ENCODE measurements at places on chromosomes 1 and 21.

- no peak for DNase-seq
Observed at GRCh38 chr1:171877701-171878100, 36.4 kb downstream of the DNM3 start.

DNA sequence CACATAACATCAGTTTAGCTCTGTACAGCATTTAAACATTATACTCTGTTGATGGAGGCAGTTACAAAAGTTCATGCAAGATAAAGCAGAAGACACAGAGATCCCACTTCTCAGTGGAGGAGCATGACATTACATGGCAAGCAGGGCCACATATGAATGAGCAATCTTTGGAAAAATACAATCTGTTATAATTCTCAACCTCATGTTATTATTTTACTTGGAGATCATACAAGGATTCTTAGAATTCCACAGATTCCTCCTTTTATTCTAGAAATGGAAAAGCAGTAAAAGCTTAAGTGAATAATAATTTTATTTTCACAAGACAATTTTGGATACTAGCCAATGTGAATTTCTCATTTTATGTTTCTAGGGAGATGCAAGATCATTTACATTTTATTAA, 66.6 kb downstream of the IFI44 start:
- no peak for DNase-seq

- no peak for DNase-seq
Observed at GRCh38 chr1:86498281-86498680, 29.6 kb downstream of the CLCA1 start.

DNA sequence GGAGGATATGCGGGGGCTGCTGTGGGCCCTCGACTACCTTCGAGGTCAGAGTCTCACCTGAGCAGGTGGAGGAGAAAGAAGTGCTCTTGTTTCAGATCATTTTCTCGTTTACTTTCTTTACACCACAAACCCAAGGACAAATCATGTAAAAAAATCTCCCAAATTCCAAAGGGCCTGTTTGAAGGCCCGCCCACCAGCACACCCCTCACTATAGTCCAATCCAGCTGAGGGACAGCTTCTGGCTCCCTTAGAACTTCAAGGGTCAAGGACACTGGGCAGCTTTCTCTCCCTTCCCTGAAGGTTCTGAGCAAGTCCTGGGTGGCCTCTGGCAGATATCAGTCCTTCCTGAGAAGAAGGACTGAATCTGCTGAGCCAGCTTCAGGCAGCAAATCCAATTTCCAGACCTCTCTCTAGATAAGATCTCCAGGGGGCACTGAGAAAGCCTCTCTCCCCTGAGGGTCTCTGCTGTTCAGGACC, 5.5 kb downstream of the STK40 start:
- no peak for DNase-seq

- no peak for DNase-seq
Observed at GRCh38 chr1:6313393-6314200, 52.7 kb upstream of the GPR153 start.

GRCh38 chr21:41830145-41830707, 48.9 kb downstream of the PRDM15 start:
- no peak for DNase-seq

- no peak for DNase-seq
Observed at GRCh38 chr1:205777994-205778393, 2.7 kb upstream of the RAB29 start.

DNA sequence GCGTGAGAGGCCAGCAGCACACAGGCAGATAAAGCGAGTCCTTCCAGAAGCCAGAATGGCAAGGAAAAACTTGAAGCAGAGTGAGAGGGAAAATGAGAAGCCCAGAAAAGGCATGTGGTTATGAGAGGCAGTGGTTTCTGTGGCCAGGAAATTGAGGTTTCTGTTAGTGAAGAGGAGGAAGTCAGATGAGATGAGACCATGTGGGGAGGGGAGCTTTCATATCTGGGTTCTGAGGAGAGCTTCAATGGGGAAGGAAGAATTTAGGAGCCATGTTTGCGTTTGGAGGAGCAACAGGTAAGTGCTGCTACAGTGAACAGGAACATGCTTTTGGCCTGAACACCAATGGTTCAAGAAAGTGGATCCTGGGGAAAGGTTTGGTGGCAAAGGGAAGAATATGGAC, 6.1 kb upstream of the CD1A start:
- peak; percentile 56 for DNase-seq

GRCh38 chr1:110056776-110057175, 13.7 kb downstream of the ALX3 start:
- DNase-seq: no peak

GRCh38 chr1:206445116-206445515, 25.2 kb upstream of the IKBKE start:
- DNase-seq: no peak

DNA sequence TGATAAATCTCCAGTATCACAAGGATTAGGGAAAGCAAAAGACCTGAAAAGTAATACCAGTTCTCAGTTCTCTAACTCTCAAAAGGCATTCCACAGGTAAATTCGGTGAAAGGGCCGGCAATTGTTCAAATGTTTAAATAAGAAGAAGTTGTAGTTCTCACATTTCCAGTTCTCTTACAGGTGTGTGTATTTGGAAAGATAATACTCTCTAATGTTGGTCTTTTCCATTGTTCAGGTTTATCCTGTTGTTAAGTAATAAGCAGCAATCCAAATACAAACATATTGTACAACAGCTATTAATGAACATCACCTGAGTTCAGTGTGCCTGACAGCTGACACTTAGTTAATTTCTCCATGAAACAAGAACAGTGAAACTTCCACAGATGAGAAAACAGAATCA, 13.2 kb upstream of the PRKAB2 start:
- no peak for DNase-seq

DNA sequence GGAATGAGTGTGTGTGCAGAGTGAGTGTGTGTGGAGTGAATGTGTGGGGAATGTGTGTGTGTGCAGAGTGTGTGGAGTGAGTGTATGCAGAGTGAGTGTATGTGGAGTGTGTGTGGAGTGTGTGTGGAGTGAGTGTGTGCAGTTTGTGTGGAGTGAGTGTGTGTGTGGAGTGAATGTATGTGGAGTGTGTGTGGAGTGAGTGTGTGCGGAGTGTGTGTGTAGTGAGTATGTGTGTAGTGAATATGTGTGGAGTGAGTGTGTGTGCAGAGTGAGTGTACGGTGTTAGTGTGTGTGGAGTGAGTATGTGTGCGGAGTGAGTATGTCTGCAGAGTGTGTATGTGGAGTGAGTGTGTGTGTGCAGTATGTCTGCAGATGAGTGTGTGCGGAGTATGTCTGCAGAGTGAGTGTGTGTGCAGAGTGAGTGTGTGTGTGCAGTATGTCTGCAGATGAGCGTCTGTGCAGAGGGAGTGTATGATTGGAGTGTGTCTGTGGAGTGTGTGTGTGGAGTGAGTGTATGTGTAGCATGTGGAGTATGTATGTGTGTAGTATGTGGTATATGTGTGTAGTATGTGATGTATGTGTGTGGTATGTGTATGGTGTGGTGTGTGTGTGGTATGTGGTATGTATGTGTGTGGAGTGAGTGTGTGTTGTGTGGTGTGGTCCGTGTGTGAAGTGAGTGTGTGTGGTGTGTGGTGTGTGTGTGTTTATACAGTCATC, 59.7 kb upstream of the CLDN14 start:
- no peak for DNase-seq

DNA sequence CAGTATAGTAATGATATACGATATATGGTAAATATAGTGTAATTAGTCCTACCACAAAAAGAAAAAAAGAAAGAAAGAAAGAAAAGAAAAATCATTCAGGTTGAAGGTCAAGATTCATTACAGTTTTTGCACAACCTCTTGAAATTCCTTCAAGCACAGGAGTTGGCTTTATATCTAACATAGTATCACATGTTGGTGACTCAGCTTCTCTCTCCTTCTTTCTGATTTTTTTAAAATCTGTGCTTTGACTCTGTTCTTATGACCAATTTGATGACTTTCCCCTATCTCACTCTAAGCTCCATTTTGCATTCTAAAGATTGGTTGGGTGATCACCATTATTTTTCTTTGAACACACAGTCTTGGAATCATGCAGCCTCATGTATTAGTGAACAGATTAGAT, 148.2 kb upstream of the COL11A1 start:
- DNase-seq: no peak

- peak; percentile 8 for DNase-seq
Observed at GRCh38 chr1:234912548-234913277, 215.9 kb downstream of the TOMM20 start.

- DNase-seq: no peak
Observed at GRCh38 chr1:45200906-45201500, 5.4 kb downstream of the ZSWIM5 start.

GRCh38 chr1:214280386-214281020, 456 bp upstream of the SMYD2 start:
- DNase-seq: no peak

DNA sequence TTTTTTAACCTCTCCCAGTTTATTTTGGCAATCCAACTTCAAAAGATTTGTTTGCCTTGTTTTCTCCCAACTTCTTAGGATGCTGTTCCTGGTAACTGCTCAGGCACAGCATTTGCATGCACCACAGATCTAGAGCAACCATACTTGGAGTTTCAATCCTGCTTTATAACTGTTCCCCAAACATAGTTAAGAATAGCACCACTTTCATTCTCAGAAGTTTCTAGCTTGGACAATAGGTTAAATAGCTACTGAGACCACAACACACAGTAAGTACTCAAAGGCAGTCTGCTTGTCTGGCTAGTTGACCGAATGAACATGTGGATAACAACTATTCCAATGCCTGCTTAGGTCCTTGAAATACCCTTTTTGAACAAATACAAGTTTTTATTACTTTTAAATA, 76.8 kb downstream of the FOXJ3 start:
- DNase-seq: no peak

DNA sequence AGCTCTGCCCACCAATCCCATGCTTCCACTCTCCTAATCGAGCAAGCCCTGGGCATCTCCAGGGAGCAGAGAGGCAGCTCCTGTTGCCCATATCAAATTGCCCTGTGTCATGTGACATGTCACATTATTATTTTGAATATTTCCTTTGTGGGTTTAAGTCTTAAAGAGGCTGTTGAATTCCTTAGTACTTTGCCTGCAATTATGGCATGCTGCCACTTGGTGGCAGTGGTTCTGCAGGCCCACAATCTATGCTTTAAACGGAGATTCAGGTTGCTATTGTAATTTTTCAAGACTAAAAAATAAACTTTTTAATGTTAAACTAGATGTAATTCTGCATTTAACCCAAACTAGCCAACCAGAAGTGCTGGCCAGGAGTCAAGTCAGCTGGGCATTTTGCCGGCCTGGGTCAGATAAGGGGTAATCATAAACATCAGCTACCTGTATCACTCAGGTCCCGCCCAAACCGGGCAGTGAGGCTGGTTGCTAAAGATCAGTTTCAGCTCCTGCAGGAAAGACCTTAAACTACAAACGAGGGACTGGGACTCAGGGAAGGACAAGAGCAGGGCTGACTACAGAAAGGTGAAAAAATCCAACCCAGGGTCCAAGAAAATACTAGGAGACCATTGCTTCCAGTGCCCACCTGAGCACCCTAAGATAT, 37.3 kb upstream of the ARHGEF16 start:
- no peak for DNase-seq

- DNase-seq: no peak
Observed at GRCh38 chr1:61289232-61290098, 207.1 kb downstream of the NFIA start.

DNA sequence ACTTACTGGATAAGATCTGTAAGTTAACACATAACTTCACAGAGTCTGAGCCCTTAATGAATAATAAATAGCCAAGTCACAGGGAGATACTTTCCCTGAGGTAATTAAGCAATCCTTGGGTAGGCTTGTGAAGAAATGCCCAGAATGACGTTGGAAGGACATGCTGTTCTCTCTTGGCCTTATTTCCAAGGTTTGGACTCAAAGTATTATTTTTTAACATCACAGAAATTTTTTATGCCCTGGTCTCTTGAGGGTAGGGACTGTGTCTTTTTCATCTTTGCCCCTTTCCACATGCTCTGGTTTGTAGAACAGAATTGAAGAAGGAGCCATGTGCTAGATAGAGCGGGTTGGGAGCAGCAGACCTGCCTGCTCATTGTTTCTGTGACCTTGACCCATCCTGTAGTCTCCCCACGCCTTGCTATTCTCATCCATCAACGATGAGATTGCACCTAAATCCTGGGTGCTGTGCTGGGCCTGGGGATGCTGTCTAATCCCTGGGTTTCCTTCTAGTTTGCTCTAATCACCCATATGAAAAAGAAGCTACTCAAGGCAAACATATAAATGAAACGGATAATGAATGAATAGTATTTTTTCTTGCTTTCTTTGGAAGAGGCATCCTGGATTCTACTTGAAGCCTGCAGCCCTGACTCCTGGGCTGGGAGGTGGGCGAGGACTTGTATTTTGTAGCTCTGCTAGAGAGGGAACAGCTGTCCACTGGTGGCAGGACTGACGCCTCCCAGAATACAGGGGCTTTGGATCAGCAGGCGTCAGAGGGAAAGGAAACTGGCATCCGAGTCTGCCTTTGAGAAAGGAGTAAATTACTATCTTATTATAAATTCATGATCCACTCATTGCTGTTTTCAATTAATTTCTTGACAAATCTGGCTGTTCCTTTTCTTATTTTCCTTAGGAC, 17.5 kb upstream of the LAMTOR5 start:
- no peak for DNase-seq

GRCh38 chr21:41564871-41565274, 56.9 kb upstream of the TMPRSS2 start:
- no peak for DNase-seq

GRCh38 chr1:150008699-150009098, 1.8 kb downstream of the OTUD7B start:
- DNase-seq: no peak

- peak; percentile 35 for DNase-seq
Observed at GRCh38 chr1:58768971-58769808, 14.7 kb downstream of the JUN start.

DNA sequence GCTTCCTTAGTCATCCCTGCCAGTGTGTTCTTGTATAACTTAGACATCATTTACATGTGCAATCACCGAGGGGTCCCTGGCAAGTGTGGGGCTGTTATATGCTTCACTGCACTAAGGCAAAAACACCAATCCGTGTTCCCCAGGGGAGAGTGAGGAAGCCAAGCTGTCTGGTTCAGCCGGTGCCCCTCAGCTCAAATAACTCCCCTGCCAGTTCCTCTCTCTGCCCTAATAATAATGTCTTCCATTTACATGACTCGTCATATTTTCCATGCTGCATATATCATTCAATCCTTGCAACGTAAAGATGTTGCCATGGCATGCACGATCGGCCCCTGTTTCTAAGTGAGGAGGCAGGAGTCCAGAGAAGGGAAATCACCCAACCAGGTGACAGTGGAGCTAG, 24.4 kb upstream of the NDC1 start:
- DNase-seq: no peak

DNA sequence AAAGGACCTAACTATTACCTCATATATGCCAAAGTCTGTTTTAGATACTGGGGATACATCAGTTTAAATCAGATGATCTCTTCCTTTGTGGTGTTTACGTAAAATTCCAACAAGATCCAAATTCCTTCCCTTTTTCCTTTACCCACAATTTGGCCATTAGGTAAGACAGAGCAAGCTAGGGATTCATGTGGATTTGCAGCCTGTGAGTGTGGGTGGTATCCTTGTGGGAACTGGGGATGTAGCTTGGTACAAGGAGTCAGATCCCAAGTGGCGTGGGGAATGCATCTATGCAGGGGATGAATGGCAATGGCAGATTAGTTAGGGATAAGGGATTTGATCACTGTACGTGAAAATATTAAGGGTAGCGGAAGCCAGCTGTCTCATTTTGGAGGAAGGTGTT, 9.8 kb upstream of the STRIP1 start:
- DNase-seq: no peak

All from CD4-positive, alpha-beta T cell treated with Interleukin-12 subunit alpha and Interleukin-12 subunit beta, for 1 hour (primary cell).